ENCODE measurements at places on chromosomes 2 and 18.

GRCh38 chr18:47397671-47398319 is 146.3 kb upstream of the SKOR2 start:
- no peak for DNase-seq

DNA sequence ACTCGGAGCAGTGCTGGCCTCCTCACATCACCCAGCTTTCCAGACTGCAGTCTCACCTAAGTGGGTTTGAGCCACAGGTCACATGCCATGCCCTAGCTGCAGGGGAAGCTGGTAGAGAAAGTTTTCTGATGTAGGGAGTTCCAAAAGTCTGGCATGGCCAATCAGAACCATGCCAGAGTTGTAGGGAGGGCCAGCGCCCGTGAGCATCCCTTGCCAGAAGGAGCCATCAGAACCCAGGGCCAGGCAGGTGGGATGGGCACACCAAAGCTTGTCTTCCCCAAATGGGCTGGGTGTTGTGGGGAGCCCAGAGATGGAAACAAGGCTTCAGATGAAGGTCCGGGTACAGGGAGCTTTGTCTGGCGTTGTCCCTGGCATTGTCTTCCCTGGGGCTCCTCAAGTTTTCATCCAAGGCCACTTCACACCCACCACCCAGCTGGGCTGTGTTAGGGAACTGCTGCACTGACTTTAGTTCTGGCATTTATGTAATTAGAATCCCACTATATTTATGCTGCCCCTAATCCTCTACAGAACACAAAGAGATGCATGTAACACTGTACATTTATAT is 247.9 kb downstream of the KLHL29 start:
- DNase-seq: no peak

DNA sequence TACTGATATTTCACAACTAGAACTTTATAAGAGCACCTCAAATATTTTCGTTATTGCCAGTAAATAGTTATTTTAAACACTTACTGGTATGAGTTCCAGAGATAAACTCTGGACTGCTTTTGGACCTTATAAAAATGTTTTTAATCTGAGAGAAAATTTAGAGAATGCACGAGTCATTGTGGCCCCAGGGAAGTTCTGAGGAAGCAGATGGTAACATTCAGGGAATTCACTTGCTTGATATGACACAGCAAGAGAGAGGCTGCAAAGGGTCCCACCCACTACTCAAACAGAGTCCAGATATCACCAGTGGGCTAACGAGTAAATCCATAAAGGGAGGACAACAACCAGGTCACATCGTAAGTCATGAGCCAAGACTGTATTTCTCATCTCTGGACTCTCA is 526.8 kb downstream of the TDRD15 start:
- no peak for DNase-seq

GRCh38 chr18:12776821-12777471 is 74.1 kb downstream of the PSMG2 start:
- DNase-seq: no peak

DNA sequence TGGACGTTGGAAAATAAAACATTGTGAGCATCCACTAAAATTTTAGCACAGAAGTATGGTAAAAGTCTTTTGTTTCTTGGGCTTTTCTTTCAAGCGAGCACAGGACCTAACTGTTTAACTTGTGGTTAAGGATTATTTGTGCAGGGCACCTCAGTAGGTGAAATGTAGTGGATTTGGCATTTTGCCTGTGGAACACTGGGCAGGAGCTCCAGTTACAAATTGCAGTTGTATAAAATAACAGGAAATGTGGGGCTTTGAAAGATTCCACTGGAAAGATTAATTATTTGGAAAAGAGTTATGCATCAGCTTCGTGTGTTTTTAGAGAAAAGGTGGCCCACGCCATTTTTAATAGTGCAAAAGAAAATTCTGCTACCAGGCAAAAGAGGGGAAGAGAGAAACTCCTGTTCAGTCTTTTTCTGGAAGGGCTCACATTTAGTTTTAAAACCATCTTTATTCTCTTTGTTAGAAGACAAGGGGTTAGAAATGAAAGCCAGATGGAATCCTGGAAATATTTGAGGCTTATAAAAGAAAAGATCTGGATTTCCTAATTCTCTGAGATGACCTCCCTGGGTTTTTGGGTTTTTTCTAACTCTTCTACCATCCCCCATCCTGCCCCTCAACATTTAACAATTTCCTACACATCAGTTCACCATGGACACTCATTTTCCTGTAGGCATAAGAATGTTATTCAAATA is 144.3 kb upstream of the SERTAD2 start:
- DNase-seq: no peak

DNA sequence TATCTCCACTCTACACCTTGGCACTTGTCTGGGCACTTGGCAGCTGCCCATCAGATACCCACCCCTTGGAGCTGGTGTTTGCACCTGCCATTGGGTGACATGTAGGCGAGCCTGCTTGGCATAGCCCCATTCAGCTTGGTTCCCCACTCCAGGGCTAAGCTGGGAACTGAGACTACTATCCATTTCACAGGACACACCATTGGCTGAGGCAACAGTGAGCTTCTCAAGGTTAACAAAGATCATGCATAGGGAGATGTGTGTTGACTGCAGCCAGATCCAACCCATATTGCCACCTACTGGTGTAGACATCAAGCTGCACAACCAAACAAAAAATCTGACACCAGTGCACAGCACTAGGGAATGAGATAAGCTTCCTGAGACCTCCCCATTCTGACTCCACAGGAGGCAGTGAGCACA is 1389.8 kb upstream of the TMEFF2 start:
- peak; percentile 19 for DNase-seq

- DNase-seq: no peak
Measured at GRCh38 chr2:132268977-132269523, 107.3 kb upstream of the ANKRD30BL start.

DNA sequence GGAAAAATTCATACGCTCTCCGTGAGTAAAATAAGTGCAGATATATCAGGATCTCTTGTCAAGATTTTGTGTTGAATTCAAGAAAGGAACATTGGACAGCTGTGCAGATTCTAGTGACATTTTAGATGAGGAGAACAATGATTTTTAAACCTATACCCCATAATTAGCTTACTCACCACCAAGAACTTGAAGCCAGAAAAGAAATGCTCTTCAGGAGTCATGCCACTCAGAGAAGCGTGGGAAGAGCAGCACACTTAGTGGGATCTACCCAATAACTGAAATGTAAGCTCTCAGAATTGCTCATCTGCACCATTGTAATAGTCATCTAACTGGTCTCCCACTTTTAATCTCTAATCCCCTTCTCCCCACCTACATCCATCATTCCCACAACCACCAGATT is 9.2 kb upstream of the ERMN start:
- DNase-seq: no peak

DNA sequence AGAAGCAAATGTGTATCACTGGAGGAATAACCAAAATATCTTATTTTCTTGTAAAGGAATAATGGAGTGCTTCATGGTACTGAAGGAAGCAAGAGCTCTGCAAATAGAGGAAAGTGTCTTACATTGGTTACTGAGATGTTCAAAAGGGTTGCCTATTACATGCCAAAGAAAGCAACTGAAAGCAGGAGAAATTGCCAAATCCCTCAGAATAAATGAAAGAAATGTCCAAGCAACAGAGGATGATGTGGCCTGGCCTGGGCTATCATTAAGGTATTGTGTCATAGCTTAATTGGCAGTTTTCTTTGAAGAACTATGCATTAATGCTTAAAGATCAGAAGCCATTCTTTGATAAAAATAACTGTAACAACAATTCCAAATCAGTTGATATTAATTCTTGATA is 173.7 kb downstream of the RAB3GAP1 start:
- DNase-seq: no peak

- peak; percentile 43 for DNase-seq
Measured at GRCh38 chr2:19801367-19802080, 100.3 kb downstream of the TTC32 start.

DNA sequence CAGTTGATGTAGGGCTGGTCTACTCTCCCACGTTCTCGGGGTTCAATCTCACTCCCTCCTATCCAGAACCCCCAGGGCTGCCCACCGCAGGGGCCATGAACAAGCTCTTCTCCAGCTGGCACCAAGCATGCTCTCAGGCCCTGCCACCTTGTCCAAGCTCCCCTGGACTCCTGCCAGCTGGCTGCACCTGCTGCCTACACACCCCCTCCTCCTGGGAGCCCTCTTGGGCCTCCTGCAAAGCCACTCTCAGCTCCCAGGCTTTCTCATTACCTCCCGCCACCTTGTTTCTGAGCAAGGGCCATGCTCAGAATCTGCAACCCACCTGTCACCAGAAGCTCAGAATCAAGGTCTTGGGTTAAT is 56.0 kb downstream of the HDAC4 start:
- DNase-seq: no peak

GRCh38 chr2:215484570-215484969 is 48.7 kb upstream of the FN1 start:
- DNase-seq: no peak

DNA sequence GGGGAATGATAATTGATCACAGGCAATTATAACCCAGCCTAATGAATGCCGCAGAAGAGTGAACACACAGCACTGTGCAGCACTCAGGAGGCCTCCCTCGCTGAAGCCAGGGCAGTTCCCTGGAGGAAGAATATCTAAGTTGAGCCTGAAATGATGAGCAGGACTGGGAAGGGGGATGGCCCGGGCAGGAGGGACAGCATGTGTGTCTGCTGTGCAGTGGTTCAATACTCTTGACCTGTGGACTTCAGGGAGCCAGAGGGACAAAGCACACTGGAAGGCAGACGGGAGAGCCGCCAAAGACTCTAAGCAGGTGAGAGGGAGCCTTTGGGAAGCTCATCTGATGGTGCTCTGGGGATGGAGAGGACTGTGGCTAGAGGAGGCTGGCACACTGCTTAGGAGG is 62.6 kb downstream of the ARHGEF4 start:
- DNase-seq: no peak

DNA sequence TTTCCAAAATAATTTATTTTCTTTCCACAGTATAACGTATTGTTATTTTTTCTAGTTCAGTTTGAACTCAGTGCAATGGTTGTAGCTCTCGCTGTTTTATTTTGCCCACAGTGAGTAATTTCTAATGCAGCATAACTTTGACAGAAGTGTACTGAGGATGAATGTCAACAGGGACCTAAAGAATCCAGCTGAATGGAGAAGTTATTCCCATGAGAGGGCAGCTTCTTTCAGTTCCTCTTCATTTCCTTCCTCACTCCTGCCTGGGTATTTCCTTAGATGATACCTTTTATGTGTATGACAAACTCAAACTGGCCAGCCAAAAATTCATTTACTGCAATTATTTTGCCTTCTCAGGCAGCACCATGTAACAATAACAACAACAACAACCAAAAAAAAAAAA is 1223.1 kb upstream of the ZEB2 start:
- no peak for DNase-seq

DNA sequence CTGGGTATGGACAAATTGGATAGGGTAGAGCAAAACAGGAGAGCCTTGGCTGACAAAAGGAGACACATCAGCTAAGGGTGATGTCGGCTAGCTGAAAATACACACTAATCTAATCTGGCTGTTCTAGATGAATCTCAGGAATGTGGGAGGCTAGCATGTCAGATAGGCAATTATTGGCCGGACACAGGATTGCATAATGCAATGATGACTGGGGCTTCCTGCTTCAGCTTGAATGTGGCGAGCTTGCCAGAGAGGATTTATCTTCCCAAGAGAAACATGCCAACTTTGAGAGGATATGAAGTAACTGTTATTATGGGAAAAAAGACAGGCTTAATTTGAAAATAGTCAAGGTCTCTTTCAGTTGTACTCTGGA is 102.4 kb downstream of the TRIB2 start:
- DNase-seq: peak; percentile 61

GRCh38 chr2:168186452-168186851 is 60.9 kb downstream of the STK39 start:
- no peak for DNase-seq

DNA sequence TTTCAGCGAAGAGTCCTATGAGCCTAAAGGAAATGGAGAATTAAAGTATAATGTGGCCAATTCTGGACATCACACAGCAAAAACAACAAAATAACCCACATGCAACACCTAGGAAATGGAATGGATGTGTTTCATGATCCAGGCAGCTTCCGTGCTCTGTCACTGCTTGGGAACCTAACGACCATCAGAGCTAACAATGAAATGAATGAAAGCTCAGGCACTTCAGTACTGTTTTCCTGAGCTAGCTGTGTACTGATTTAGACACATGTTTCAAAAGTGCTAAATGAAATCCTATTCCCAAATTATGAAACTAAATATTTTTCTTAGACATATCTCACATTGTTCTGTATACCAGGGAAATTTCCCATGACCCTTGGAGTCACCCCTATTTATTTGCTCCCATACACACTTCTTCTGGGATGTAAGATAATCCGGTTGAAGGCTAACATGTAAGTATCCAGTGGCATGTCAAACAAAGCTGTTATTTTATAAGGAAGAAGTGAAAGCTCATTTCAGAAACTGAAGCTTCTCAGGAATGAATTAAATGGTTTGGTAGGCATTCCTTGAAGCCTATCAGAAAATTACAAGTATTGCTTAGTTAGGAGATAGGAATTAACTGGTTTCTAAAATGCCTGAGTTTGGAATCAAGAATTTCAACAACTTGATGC is 108.5 kb upstream of the RND3 start:
- no peak for DNase-seq

GRCh38 chr2:219171231-219171651 is 1.4 kb upstream of the SLC23A3 start:
- peak; percentile 49 for DNase-seq

DNA sequence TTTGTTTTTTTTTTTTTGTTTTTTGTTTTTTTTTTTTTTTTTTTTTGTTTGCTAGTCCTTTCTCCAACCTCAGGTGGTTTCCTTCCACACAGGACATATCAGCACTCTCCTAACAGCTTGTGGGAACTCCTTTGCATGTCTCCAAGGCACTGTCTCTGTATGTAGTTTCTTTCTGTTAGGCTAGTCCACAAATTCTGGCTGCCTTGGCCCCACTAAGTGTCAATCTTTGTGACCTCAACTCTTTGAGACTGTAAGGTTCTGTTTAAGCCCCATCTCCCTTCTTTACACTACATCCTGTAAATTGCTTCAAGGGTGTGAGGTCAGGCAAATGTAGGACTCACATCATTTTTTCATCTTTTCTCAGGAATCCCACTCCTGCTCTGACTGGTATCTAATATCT is 85.1 kb downstream of the NCOA1 start:
- no peak for DNase-seq

GRCh38 chr18:12328179-12328823 is 20.3 kb downstream of the TUBB6 start:
- no peak for DNase-seq

All from NCI-H460 (cell line).